Esophagus squamous epithelium (tissue), 5 donors: ENCODE measurements at places on chromosomes 7 and 10.

DNA sequence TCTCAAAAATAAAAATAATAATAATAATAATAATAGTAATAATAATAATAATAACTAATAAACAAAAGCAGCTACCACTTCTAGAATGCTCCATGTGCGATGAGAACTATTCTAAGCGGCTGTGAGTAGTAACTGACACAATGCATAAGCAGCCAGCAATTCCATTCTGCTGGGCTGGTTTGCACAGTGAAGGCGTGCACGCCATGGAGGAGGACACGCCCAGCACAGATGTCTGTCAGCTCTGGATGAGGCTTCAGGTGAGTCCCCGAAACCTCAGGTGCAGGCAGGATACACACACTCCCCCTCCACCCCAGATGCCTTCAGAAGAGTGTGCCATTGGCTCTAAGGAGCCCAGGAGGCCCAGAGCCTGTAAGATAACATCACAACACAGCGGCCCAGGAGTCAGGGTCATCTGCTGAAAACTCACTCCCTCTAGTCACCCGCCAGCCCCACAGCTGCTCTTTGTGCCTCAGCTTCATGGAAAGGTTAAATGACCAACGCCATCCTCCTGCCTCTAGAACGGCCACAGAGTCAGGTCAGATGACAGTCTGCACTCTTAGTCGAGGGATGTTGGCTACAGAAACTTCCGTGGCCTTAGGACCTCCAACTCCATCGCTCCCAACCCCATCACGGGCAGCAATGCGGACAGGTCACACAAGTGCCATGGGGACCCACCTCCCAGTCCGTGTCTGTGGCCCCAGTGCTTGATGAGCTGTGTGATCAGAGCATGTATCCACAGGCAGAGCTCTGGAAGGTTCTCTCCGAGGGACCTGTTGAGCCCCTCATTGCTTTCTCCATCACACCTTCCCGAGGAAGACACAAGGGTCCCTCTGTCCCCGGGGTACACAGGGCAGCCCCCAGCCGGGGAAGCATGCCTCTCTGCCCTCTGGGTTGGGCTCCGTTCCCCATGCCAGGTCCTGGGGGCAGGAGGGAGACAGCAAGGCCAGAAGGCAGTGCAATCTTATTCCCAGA is 103.9 kb downstream of the CTBP2 start:
- DNase-seq: no peak

DNA sequence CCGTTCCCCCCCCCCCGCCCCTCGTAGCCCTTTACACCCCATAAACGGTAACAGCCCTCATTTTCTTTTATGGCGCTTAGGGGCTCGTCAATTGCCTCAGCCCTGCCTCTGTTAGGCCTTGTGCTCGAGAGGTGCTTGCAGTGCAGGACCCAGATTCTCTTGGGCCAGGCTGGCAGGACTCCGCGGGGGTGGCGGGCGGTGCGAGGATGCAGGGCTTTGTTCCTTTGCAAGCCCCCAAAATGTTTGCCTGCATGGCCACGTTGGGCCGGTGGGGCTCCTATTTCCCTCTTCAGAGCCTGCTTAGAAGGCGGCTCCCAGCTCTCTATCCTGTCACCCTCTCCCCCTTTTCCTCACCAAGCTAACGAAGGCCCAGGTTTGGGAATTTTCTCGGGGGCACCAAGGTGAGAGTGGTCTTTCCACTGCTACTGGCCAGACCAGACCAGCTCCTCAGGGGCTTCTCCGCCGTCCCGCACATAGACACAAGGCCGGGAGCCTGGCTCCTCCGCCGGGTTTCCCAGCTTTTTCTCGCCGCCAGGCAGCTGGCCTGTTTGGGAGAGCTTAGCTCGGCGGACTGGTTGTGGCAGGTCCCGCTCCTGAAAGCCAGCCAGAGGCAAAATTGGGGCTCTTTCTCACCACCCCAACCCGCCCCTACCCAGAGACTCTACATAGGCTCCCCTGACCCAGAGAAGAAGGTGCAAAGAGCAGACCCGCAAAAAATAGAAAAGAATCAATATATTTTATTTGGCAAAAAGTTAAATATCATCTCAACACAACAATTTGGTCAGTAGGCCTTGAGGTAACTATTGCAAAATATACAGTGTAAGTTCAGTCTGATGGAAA is 3.4 kb downstream of the HOXA9 start:
- no peak for DNase-seq

DNA sequence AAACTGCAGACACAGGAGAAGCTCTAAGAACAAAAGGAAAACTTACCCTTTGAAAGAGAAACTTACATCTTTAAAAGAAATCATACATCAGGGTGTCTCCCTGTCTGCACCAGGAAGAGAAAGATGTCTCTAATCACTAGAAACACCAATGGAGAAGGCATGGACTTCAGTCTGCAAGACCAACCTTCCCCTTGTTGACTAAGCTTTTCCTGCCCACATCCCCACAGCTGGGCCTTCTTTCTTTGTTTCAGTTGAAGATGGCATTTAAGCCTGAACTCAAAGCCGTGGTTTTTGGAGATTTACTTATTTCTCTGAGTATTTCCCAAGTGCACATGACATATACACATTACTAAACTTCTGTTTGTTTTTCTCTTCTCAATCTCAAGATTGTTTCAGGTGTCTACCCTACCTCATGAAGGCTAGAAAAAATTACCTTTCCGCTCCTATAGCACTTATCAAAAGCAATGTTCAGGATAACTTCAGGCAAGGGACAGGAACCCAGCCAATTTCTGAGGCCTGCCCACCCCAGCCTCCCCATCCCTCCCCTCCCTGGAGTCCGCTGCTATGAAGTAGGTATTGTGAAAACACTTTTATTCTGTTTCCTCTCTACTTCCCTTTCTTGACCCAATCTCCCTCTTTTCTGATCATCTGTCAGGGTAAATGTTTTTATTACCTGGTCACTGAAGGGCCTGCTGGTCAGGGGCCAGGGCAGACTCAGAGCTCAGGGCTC is 2.8 kb upstream of the SLC29A3 start:
- DNase-seq: no peak

DNA sequence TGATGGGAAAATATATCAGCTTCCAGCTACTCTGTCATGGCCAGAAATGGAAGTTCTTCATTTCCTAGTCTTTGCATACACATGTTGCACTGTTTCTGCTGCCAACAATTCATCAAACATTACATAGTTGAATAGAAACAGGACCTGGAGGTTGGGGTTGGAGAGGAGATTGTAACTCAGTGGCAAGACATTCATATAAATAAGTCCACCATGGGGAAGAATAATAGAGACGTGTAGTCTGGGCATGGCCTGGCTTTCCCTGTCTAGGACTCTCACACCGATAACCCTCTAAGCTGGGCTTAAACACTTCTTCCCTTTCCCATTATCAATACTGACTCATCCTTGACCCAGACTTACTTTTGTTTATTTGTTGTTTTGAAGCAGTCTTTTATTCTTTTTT is 155.7 kb downstream of the PLPP4 start:
- no peak for DNase-seq

DNA sequence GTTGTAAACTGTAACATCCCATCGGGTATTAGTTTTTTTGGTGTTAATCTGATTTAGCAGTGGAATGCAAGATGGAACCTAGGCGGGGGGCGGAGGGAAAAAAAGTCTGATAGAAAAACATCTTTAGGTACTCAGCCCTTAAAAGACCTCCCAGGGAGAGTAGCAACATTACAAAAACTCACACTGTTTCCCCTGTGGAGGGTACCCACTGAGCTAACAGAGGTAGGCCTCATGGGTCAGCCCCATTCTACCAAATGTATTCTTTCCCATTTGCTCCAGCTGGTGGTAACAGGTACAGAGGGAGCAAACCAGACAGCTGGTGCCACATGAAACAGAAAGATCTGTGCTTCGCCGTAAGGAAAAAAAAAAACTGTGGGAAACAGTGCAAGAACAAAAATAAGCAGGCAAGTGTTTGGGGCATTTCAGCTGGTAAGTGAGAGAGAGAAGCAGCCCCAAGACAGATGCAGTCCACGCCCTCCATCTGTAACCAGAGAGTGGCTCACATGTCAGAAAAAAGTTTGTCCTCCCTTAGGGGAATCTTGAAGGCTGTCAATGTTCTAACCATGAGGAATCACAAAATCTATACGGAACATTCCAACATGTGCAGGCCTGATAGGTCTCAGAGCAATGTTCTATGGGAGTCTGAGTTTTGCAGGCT is 65.3 kb downstream of the HOXA1 start:
- no peak for DNase-seq

DNA sequence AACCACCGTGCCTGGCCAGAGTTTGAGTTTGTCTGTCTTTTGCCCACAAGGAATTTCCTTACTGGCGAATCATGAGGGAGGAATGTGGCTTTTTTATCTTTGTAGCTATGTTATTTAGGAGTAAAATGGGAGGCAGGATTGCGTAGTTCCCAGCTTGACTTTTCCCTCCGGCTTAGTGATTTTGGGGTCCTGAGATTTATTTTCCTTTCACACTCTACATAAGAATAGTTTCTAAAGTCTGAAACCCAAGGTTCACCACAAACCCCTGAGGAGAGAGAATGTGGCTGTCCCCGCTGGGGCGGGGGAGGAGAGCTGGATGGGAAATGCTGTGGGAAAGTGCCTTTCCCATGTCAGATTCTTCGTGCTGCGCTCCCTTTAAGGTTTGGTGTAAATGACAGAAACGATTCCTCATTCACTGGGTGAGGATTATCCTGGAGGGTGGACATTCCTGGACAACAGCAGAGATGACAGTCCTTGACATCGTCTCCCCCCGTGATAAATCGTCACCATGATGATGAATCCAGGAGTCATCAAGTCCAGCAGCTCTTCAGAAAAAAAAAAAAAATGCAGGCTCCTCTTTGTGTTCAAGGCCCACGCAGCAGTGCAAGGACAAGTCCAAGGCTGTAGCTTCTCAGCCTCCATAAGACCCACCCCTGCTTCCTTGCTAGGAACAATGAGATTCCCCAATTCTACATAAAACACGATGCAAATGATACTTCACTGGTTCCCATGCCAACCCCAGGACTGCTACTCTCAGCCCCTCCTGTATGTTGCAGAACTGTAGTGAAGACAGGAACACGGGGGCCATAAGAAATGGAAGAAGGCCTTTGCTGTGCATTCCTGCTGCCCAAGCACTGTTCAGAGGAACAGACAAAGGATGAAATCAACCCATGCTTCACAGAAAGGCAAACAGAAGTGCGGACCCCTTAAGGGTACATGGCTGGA is 233.1 kb downstream of the CCDC3 start:
- DNase-seq: no peak

DNA sequence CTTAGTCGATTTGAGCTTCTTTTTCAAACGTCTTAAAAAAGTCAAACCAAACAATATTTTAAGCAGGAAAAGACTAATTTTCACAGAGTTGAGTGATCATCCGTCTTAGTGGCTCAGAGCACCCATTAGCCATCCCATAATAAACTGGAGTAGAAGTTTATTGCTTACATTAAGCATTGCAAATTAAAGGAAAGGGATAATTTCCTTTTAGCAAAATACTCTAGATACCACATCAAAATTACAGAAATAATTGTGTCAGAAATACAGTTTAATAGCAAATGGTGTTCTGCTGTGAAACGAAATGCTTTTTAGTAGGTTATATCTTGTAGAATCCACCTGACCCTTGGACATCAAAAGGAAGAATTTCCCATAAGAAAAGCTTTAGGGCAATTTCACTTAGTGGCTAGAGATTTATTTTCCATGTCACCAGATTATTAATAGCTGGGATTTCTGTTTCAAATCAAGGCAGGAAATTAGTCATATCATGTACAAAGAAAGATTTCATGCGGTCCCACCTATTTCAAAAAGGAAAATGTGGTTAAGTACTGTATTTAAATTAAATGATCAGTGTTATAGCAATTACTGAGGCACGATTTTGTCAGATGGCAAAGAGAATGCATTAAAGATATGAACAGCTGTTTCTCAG is 96.2 kb downstream of the NPTX2 start:
- no peak for DNase-seq
